ENCODE measurements at places on chromosomes 6 and 20.

- no peak for DNase-seq
These were observed 96.7 kb downstream of the SYCP2 start for GRCh38 chr20:59836767-59837166.

- peak; percentile 92 for DNase-seq
These were observed 182.5 kb upstream of the JARID2 start for GRCh38 chr6:15063253-15063853.

DNA sequence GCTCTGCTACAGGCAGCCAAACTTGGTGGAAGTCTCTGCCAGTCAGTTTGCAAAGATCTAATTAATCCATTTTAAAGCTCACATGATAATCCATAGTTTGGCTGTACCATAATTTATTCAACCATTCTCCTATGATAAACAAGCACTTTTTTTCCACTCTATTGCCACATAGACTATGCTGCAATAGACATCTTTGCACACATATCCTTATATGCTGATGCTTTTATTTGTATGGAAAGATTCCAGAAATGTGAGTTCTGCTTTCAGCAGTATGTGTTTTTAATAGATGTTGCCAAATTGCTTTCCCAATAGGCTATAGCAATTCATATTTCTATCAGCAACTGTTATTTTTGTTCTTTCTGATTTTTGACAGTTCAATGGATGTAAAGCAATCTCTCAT, 628.0 kb downstream of the KIF16B start:
- DNase-seq: peak; percentile 7

- DNase-seq: no peak
These were observed 68.0 kb downstream of the OLIG3 start for GRCh38 chr6:137426007-137426689.

GRCh38 chr20:16574656-16575355, 1.6 kb upstream of the KIF16B start:
- DNase-seq: peak; percentile 90

- DNase-seq: no peak
These were observed 443.8 kb upstream of the GJE1 start for GRCh38 chr6:141688916-141689315.

DNA sequence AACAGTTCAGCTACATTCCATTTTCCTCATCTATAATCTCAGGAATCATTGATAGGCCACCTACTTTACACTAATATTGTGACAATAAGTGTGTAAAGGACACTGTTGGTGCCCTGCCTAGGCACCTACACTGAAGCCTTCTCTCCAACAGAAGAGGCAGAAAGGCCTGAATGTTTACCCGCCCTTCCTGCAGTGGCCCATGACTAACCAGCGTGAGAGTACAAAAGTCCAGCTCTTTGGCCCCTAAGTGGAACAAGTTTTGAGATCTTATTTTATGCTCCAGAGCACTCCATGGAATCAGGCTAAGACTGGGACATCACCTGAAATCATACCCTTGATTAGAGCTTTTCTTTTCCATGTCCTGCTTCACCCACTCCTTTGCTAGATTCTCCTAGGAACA, 359.7 kb downstream of the ARHGAP18 start:
- no peak for DNase-seq

DNA sequence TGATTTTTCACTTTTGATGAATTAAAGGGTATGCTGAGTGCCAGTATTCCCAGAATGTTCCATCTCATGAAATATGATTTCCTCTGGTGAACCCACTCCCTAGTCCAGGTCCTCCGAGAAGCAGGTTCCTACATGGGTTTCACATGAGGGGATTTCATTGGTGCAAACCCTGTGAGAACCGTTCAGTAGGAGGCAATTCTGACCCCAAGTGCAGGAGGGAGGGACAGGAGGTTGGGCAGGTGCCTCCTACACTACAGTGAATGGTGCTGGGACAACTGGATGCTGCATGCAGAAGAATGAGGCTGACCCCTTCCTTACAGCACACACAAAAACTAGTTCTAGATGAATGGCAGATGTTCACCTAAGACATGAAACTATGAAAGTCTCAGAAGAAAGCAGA, 5.1 kb upstream of the ULBP2 start:
- no peak for DNase-seq

DNA sequence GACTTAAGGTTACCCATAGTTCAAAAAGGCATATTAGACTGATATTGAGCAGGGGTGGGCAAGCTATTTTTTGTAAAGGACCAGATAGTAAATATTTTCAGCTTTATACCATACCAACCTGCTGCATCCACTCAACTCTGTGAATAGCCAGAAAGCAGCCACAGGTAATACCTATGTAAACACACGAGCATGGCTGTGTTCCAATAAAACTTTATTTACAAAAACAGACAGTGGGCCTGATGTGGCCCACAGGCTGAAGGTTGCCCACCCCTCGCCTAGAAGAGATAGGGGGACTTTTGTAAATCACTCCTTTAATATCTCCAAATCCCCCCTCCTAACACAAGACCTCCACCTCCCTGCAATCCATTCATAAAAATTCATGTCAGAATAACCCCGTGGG, 64.4 kb downstream of the PSMG4 start:
- no peak for DNase-seq

GRCh38 chr20:57678340-57678739, 31.5 kb downstream of the PMEPA1 start:
- DNase-seq: no peak

- peak; percentile 40 for DNase-seq
These were observed 31.0 kb downstream of the TOMM6 start for GRCh38 chr6:41818271-41819054.

GRCh38 chr20:4835244-4836177, 113.8 kb downstream of the PRND start:
- no peak for DNase-seq

DNA sequence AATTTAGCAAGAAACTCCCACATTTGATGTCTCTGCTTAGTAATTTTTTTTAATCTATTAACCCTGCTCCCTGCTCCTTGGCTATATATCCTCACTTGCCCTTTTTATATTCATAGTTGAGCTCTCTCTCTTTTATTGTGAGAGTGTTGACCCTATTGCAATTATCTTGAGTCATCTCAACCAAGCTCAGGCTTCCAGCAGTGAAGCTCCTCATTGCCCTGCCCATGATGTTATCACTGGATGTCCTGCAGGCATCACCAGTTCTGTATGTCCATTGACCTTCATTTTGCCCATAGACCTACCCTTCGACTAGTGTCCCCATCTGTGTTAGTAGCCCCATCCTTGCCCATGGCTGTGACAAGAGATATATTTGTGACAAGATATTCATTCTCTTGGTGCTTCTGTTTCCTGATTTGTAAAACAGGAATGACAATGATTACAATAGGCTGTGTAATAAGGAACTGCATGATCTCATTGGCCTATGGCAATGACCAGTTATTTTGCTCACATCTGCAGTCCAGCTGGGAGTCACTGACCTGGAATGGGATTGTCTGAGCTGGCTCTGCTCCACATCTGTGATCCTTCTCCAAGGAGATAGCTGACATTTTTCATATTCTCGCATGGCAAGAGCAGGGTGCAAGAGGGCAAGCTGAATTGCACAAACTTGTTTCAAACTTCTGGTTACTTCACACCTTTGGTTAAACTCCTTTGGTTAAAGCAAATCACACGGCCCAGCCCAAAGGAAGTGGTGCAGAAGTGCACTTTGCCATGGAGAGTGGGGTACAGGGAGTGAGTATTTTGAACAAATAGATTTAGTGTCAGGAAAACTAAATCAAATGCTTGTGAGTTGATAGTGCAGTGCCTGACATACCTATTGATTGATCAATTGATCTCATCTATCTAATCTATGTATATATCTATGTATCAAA, 47.7 kb upstream of the CST5 start:
- no peak for DNase-seq

DNA sequence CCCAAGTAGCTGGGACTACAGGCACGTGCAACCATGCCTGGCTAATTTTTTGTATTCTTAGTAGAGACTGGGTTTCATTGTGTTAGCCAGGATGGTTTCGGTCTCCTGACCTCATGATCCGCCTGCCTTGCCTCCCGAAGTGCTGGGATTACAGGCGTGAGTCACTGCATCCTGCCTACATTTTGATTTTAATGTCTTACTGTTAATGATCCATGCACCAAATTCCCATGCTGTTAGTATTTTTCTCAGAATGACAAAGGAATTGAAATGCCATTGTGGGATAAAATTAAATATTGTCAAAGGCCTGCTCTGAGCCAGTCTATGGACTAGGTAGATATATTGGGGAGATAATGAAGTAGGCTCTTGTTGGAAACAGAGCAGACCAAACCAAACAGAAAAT, 28.2 kb downstream of the CBFA2T2 start:
- no peak for DNase-seq

GRCh38 chr20:36644032-36644705, 1.8 kb downstream of the SLA2 start:
- DNase-seq: no peak

DNA sequence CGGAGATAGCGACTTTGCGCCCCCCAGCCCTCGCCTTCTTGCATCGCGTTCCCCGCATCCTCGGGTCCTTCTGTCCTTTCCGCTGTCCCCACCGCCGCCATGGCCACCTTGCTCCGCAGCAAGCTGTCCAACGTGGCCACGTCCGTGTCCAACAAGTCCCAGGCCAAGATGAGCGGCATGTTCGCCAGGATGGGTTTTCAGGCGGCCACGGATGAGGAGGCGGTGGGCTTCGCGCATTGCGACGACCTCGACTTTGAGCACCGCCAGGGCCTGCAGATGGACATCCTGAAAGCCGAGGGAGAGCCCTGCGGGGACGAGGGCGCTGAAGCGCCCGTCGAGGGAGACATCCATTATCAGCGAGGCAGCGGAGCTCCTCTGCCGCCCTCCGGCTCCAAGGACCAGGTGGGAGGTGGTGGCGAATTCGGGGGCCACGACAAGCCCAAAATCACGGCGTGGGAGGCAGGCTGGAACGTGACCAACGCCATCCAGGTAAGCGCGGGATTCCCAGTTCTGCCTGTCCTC, 401 bp downstream of the SLC32A1 start:
- no peak for DNase-seq

DNA sequence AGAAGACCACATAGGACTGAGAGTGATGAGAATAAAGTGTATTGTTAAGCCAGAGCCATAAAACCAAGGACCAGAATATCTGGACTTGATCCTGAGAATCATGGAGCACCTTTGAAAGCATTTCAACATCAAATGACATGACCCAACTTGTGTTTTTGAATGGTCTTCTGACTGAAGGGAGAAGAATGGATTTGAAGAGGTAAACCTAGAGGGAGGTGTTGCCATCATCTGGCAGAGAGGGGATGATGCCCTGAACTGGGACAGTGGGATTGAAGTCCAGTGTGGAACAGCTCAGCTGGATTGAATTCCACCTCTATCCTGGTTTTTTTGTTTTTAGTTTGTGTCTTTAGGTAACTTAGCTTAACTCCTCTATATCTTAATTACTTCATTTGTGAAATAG, 570.0 kb downstream of the TBC1D32 start:
- no peak for DNase-seq

DNA sequence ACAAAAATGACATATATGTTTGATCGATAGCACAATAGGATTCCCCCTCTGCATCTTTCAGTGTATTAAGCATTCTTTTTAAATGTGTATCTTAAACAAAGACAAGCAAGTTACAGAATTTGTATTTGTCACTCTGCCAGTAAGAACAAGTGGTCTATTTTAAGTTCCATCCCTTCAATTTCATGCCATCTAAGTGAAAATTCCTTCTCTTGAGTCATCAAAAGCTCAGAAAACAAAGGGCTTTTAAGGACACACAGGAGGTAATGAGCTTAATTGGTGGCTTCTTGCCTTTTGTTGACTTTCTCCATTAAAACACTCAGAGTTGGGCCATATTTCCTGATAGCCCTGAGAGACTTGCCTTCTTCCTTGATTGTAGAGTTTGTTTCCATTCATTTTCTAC, 547.8 kb downstream of the TENT5A start:
- DNase-seq: no peak

- DNase-seq: no peak
These were observed 25.5 kb upstream of the SMIM26 start for GRCh38 chr20:18541741-18542140.

DNA sequence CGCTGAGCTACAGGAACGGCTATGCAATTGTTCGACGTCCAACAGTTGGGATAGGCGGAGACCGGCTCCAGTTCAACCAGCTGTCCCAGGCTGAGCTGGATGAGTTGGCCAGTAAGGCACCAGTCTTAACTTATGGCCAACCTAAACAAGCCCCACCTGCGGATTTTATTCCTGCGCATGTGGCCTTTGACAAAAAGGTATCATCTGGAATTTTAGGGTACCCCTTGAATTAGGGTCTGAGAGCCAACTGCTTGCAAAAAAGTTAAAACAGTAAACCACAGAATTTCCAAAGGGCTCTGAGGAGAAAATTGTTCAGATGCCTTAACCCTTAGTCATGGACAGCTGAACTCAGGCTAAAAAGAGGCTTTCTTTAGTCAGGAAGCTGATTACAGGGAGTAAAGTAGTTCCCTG, 3.8 kb downstream of the EFHC1 start:
- no peak for DNase-seq

GRCh38 chr6:108952776-108953486, 104.7 kb downstream of the ARMC2 start:
- no peak for DNase-seq

GRCh38 chr6:108689272-108690161, 128.8 kb downstream of the FOXO3 start:
- peak; percentile 45 for DNase-seq

DNA sequence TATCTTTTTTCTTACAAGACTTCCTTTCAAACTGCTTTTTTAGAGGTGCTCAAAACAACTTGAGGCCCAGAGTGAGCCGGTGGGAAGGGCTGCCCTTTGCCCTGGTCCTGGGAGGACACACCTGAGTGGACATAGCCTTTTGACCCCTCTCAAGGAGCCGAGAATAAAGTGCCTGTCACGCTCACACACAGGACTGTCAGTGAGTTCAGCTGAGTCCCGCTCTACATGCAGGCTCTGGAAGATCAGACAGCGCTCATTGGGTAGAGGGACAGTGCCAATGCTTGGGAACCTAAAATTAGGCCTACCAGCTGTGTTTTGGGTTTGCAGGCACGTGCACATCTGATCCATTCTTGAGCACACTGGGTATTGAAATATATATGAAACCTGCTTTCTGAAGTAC, 387.8 kb downstream of the CD83 start:
- DNase-seq: no peak

- DNase-seq: no peak
These were observed 291.1 kb upstream of the BTBD3 start for GRCh38 chr20:11626551-11626950.

- no peak for DNase-seq
These were observed 61.8 kb upstream of the TIAM2 start for GRCh38 chr6:154933181-154933827.

- DNase-seq: no peak
These were observed 232.2 kb downstream of the LY86 start for GRCh38 chr6:6820641-6821238.

- no peak for DNase-seq
These were observed 75.2 kb downstream of the PRL start for GRCh38 chr6:22221630-22222029.

- DNase-seq: peak; percentile 55
These were observed 2.3 kb downstream of the ARID1B start for GRCh38 chr6:156779206-156780094.

- no peak for DNase-seq
These were observed 248.4 kb downstream of the MYLK4 start for GRCh38 chr6:2502096-2502997.
